ENCODE measurements at places on chromosomes 4 and X.

- DNase-seq = no peak
- peaks cover 36% of the 10 kb centered on the region for H3K4me1 ChIP-seq
- peak overlapping the region; percentile 41 for H3K4me3 ChIP-seq
- H3K27ac ChIP-seq = peak overlapping the region; percentile 19
- H3K36me3 ChIP-seq = peaks cover 24% of the 10 kb centered on the region
- H3K27me3 ChIP-seq = no peaks in the 10 kb centered on the region
Observed at GRCh38 chr4:52714597-52715254, 36.5 kb downstream of the ERVMER34-1 start.

GRCh38 chr4:123359449-123360315, 36.9 kb upstream of the SPRY1 start:
- H3K36me3 ChIP-seq = no peaks in the 10 kb centered on the region
- DNase-seq = no peak
- H3K27ac ChIP-seq = no peak overlapping the region
- H3K4me3 ChIP-seq = no peak overlapping the region
- peaks cover 5% of the 10 kb centered on the region for H3K4me1 ChIP-seq

DNA sequence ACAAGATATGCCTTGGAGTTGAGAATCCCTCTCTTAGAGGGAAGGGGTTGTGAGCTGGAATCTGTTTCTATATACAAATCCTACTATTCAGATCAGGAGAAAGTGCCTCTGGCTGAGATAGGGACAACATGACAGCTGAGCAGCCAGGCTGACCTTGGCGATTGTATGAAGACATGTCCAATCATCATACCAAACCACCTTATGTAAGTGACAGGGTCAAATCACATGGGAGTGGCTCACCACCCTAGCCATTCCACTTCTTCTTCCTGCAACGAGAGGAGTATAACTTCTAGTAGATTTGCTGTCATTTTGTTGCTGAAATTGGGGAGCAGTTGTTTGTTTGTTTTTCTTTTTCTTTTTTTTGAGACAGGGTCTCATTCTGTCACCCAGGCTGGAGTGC, 48.3 kb upstream of the TMEM150C start:
- no peaks in the 10 kb centered on the region for H3K4me1 ChIP-seq
- H3K36me3 ChIP-seq = no peaks in the 10 kb centered on the region
- H3K27me3 ChIP-seq = peaks cover 1% of the 10 kb centered on the region

DNA sequence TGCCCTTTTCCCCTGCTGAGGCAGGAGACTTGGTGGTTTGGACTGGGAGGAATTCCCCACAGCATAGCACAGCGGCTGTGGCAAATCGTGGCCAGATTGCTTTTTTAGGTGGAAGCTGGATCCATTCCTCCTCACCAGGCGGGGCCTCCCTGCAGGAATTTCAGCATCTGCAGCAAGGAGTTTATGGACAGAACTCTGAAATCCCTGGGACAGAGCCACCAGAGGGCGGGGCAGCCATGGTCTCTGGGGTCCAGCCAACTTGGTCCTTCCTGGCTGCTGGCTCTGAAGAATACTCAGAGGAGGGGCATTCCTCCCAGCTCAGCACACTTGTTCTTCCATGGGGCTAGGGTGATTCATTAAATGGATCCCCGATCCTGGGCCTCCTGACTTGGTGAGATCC, 794.3 kb downstream of the SH3BGRL start:
- no peak overlapping the region for H3K4me3 ChIP-seq
- no peaks in the 10 kb centered on the region for H3K27me3 ChIP-seq
- no peak overlapping the region for H3K27ac ChIP-seq
- no peak for DNase-seq
- H3K4me1 ChIP-seq = no peaks in the 10 kb centered on the region

DNA sequence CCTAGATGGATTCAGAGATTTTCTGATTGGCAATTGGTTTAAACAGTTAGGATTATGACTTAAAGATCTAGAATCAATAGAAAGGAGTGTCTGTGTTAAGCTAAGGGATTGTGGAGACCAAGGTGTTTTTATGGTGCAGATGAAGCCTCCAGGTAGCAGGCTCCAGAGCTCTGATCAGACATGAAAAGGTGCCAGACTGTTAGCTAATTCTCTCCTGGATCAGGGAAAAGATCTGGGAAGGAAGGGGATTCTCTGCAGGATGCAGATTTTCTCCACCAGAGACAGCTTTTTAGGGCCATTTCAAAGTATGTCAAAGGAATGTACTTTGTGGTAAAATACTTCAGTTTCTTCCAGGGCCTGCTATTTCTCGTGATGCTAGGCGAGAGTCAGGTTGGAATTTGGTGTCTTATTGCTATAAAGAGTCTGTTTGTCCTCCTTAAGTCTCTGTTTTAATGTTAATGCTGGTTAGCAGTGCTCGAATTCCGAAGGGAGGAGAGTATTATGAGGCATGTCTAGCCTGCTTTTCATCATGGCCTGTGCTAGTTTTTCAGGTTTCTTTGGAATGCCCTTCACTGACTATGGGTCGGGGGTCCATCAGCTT, 12.0 kb upstream of the GPR78 start:
- no peak overlapping the region for H3K4me3 ChIP-seq
- no peaks in the 10 kb centered on the region for H3K4me1 ChIP-seq
- no peak overlapping the region for H3K27ac ChIP-seq
- DNase-seq = no peak
- H3K36me3 ChIP-seq = no peaks in the 10 kb centered on the region

GRCh38 chr4:139692309-139693012, 26.8 kb downstream of the MGST2 start:
- H3K36me3 ChIP-seq = no peaks in the 10 kb centered on the region
- no peak overlapping the region for H3K27ac ChIP-seq
- no peaks in the 10 kb centered on the region for H3K4me1 ChIP-seq
- H3K27me3 ChIP-seq = peaks cover 1% of the 10 kb centered on the region
- DNase-seq = no peak

- H3K4me3 ChIP-seq = peak overlapping the region; percentile 92
- H3K4me1 ChIP-seq = peaks cover 13% of the 10 kb centered on the region
- peaks cover 1% of the 10 kb centered on the region for H3K36me3 ChIP-seq
- DNase-seq = no peak
- H3K27me3 ChIP-seq = no peaks in the 10 kb centered on the region
- peak overlapping the region; percentile 68 for H3K27ac ChIP-seq
Observed at GRCh38 chrX:49878128-49878833, 1.0 kb upstream of the USP27X start.

DNA sequence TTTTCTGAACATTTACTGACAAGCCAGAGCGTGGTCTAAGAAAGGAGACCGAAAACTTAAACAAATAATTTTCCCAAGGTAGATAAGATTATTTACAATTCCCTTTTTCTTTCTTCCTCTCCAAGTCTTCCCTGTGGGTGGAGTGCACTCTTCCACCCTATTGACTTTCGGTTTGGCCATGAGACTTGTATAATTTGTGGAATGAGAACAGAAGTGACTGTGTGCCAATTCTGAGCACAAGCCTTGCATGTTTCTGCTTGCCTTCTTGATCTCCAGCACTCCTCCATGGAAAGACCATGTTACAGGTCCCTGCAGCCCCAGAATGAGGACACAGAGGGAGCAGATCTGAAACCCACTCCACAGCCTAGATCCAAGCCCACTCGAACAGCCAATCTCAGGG, 150.0 kb upstream of the HPGD start:
- H3K4me3 ChIP-seq = no peak overlapping the region
- H3K4me1 ChIP-seq = no peaks in the 10 kb centered on the region
- no peaks in the 10 kb centered on the region for H3K27me3 ChIP-seq
- H3K36me3 ChIP-seq = no peaks in the 10 kb centered on the region

DNA sequence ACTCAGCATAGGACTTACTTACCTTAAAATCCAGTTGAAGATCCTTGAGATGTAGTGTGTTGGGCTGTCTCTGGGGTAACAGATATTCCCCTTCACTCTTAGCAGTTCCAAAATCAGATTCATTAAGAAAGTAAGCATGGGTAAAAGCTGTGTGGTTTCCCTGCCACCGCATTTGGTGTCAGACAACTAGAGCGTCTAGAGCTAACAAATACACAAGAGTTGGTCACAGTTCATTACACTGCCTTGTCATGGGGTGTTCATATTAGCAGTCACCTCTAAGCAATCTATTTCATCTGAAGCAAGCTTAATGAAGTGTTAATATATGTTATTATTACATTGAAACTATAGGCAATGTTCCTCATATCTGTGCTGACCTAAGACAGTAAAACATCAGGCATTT, 342.8 kb downstream of the PPARGC1A start:
- no peaks in the 10 kb centered on the region for H3K4me1 ChIP-seq
- H3K27ac ChIP-seq = no peak overlapping the region
- no peak overlapping the region for H3K4me3 ChIP-seq
- DNase-seq = no peak

- no peaks in the 10 kb centered on the region for H3K4me1 ChIP-seq
- no peak overlapping the region for H3K4me3 ChIP-seq
- H3K36me3 ChIP-seq = no peaks in the 10 kb centered on the region
- DNase-seq = no peak
- H3K27me3 ChIP-seq = no peaks in the 10 kb centered on the region
Observed at GRCh38 chr4:81398379-81398778, 73.3 kb downstream of the RASGEF1B start.

- H3K4me1 ChIP-seq = no peaks in the 10 kb centered on the region
- no peak for DNase-seq
- no peak overlapping the region for H3K27ac ChIP-seq
- H3K27me3 ChIP-seq = peaks cover 2% of the 10 kb centered on the region
Observed at GRCh38 chrX:21740329-21741274, 17.3 kb downstream of the SMPX start.

- no peak overlapping the region for H3K4me3 ChIP-seq
- no peaks in the 10 kb centered on the region for H3K4me1 ChIP-seq
- no peak for DNase-seq
Observed at GRCh38 chr4:172845281-172845680, 323.3 kb upstream of the GALNT7 start.

GRCh38 chr4:23006756-23007155, 314.0 kb downstream of the GBA3 start:
- DNase-seq = no peak
- H3K27ac ChIP-seq = no peak overlapping the region
- H3K4me3 ChIP-seq = no peak overlapping the region
- no peaks in the 10 kb centered on the region for H3K4me1 ChIP-seq
- H3K27me3 ChIP-seq = no peaks in the 10 kb centered on the region

DNA sequence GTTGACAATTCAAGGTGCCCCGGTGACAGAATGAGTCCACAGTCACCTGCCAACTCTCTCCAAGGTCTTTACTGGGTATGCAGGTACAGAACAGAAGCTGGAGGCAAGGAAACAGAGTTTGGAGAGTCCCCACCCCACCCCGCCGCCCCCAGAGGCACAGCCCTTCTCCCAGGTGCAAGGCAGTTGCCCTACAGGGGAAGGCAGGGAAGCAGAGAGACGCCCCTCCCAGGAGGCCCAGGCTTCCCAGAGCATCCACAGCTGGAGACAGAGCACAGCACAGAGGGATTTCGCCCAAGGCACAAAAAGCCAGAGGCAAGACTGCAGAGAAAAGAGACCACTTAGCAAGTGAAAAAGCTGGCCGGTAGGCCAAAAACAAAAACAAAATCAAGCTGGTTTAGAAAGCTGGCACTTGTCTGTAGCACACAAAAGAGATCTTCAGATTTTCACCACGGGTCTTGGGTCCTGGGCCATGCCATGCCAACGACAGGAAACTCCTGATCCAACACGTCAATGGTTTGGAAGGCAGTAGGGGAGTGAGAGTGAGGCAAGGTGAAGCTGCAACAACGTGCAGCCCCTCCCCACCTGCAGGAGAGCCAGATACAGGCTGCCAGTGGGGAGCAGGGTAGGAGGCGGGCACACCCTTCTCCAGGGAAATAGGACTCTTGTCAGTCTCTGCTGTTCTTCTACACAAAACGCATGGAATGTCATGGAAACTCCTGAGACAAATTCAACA, 113.3 kb downstream of the AFAP1 start:
- no peak for DNase-seq
- no peaks in the 10 kb centered on the region for H3K4me1 ChIP-seq
- H3K27me3 ChIP-seq = peaks cover 9% of the 10 kb centered on the region
- H3K4me3 ChIP-seq = no peak overlapping the region

- no peaks in the 10 kb centered on the region for H3K27me3 ChIP-seq
- H3K36me3 ChIP-seq = no peaks in the 10 kb centered on the region
- no peak for DNase-seq
- no peaks in the 10 kb centered on the region for H3K4me1 ChIP-seq
- H3K27ac ChIP-seq = no peak overlapping the region
Observed at GRCh38 chr4:161929956-161930355, 233.8 kb downstream of the FSTL5 start.
